ENCODE measurements at places on chromosomes 1 and 21.
A peak's percentile ranks its signal among the peaks of the same experiment; 100 is the strongest.

- peak; percentile 46 for DNase-seq
These were observed 82.4 kb downstream of the PBX1 start for GRCh38 chr1:164641353-164641730.

GRCh38 chr1:56135864-56136147 lies 443.6 kb downstream of the PLPP3 start:
- no peak for DNase-seq

GRCh38 chr21:32007456-32007855 lies 134.6 kb downstream of the HUNK start:
- peak; percentile 22 for DNase-seq

DNA sequence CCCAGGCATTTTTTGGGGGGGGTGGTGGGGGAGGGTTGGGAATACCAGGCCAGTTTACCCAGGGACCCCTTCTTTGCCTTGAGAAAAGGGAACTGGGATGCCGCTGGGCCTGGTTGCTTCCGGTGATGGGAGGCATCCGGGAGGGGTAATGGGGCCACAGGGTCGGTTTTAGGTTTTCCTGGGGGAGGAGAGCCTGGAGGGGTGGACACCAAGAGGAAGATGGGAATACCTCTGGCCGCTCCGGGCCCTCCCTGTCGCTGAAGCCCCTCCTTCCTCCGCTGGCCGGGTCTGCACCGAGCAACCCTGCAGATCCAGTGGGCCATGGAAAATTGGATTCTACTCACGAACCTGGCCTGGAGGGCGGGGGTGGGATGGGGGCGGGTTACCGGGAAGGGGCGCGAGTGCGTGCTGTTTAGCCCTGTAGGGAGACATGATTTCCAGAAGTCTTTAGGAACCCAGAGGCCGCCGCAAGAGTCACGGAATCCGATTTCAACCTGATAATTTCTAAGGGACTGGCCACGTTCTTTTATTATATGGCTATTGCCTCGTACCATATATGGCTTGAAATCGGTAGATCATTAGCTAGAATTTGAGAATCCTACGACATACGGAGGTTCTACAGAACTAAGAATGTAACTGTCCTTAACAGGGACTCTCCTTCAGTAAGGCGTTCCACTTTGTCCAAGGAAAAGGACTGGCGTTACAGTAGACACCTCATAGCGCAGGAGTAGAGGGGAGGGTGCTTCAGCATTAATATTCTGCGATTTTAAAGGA lies 749 bp downstream of the AKIRIN1 start:
- peak; percentile 57 for DNase-seq

DNA sequence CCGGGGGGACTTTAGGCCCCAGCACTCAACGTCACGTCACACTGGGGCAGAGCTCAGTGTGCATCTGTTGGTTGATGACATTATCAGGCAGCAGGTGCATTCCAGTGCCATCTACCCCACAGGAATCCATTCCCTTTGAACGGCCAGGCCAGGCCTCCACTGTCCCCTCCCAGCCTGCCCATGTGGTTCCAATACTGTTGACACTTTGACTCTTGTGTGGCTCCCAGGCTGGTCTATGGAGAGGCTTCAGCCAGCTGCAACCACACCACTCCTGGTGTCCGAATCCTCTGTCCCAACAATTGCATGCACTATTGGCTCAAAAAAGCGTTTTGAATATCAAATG lies 92.0 kb upstream of the SIM2 start:
- DNase-seq = no peak

DNA sequence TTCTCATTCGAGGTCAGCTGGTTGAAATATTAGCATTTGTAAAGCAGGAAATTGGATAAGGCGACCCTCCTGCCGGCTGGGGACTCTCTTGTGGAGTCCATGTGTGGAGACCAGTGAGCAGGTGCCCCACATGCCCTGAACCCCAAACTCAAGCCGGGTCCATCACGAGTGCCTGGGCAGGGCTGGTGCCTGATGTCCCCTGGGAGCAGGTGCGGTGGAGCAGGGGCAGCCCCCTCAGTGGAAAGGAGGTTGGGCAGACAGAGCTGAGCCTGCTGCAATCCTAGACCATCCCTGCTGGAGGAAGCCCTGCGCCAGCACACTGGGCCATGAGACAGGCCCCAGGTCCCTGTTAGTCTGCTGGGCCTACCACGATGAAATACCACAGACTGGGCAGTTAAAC lies 395.6 kb downstream of the NPHP4 start:
- no peak for DNase-seq

DNA sequence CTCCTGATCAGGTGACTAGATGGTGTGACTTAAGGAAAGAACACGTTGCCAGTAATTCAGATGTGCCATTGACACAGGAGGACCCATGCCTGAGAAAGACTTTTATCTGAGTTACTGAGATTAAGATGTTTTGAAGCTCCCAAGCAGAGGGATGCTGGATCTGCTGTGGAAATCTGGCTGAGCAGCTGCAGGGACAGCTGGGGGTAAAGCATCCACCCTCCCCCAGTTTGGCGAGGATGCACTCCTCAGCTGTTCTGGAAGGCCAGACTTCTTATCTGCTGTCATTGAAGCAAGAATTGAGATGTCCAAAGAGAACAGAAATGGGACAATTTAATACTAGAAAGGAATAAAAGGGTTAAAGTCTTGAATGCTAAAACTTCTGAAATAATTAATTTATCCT lies 25.7 kb downstream of the TTC3 start:
- no peak for DNase-seq

- DNase-seq = no peak
These were observed 2.6 kb downstream of the IFNAR1 start for GRCh38 chr21:33327326-33327725.

DNA sequence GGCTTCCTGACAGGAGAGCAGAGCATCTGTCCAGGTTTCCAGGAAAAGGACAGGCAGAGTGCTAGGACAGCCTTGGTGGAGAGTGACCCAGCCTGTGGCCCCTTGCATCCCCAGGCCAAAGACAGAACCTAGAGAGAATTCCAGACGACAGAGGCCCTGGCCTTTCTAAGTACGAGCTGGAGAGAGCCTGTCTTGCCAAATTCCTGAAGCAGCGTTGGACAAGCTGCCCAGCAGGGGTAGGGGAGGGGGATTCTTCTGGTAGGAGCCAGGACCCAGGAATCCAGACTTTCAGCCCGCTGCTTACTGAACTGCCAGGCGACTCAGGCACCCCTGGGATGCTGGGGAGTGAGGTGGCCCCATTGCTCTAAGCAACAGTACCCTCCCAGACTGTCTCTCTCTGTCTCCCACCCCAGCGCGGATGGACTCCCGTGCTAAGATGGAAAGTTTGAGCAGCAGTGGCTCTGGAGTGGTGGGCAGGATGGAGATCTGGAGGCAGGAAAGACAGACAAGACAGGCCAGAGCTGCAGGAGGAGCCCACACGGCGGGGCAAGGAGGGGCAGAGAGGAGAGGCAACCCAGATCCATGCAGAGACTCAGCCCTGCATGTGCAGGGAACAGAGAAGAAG lies 8.8 kb upstream of the PEAR1 start:
- no peak for DNase-seq

- peak; percentile 32 for DNase-seq
These were observed 78.8 kb downstream of the GPR161 start for GRCh38 chr1:168057921-168058320.

DNA sequence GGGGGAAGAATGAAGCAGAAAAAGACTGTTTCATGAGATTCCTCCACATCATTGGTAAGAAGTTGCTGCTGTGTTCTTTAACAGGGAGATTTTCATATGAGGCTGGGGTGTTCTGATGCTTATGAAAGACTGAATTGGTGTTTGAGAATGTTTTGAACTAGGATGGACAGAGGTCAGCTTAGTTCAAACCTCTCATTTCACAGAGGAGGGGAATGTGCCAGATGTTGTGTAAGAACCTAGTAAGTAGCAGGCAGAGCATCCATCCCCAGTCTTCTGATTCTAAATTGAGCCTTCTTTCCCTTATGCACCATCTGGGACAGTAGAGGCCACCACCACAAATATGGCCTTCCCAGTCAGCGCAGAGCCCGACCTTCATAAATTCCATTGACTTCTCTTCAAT lies 43.7 kb downstream of the SAMD13 start:
- DNase-seq = no peak

DNA sequence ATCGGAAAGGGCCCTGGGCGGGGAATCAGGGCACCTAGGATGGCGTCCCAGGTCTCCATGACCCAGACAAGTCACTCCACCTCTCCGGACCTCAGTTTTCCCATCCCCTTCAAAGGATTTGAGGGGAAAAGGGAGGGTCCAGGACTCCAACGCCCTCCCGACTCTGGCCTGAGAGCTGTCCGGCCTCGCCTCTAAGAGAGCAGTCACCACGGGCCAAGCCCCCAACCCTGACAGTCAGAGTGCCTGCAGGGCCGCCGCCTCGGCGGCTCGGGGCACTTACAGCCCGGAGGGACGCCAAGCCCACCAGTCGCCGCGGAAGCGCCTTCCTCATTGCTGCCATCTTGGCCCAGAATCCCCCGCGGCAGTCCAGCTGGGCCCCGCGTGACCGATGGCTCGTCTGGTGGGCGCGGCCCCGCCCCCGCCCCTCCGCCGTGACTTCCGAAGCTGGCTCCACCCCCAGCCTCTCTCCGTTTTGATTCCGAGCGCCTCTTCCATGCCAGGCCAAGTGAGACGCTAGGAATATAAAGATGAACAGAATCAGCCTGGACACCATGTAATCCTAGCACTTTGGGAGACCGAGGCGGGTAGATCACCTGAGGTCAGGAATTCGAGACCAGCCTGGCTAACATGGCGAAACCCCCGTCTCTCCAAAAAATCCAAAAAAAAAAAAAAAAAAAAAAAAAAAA lies at the start of gene HMGCL:
Gene HMGCL (minus strand): TSS at position 354 of the 686 bp plus-strand sequence. CDS start 14 bp downstream, at position 340.
- peak; percentile 91 for DNase-seq

DNA sequence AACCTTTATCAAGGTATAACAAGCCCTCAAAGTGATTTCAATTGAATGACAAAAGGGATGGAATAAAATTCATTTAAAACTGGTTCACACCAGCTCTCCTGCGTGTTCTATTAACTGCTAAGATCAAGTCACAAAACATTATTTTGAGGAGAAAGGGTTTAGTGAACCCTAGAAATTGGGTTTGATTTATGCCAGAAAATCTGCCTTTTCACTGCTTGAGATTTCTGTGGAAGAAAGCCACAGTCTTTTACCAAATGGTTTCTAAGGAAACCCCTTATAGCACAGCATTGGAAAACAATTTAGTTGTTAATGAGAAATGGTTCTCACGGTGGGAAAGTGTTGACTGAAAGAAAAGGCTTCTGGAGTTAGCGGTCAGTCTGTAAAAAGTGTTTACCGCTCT lies 43.6 kb upstream of the DPH5 start:
- no peak for DNase-seq

GRCh38 chr1:20666146-20666545 lies 5.0 kb upstream of the DDOST start:
- no peak for DNase-seq

- no peak for DNase-seq
These were observed 39.3 kb downstream of the HMGB4 start for GRCh38 chr1:33903210-33903589.

GRCh38 chr1:21724098-21724497 lies 54.9 kb upstream of the RAP1GAP start:
- no peak for DNase-seq

GRCh38 chr1:13922466-13923110 lies 222.6 kb downstream of the PRDM2 start:
- DNase-seq = no peak

DNA sequence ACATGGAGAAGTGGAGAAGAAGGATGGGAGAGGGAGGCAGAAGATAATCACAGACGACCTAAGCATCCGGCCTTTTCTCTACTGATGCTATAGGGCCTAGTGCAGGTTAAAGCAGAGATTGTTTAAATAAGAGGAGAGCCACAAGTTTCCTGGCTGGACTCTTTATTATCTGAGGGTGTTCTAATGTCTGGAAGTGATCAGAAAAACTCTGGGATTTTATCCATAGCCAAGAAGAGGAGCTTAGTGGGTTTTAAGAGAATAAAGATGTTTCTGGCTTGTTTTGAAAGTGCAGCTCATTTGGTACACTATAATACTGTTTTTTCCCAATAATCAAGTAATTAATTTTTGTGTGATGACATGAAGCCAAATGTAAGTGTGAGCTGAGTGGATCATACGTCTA lies 419.0 kb downstream of the PTBP2 start:
- DNase-seq = no peak

DNA sequence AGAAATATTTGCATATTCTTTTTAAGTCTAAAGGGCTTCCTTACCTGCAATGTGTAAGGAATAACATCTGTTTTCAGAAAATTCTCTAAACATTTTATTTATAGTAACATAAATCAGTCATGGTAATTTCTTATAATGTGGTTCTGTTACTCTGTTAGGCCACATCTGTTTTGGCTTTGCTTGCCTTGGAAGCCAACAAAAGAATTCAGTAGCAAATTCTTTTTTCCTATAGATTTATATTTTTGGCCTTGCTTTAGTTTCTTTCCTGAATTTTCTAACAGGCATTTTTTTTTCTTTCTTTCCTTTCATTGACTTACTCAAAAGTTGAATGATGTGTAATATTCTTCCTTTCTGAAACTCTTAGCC lies 72.2 kb downstream of the OSBPL9 start:
- DNase-seq = no peak

GRCh38 chr1:71157715-71158114 lies 76.9 kb upstream of the ZRANB2 start:
- DNase-seq = no peak

DNA sequence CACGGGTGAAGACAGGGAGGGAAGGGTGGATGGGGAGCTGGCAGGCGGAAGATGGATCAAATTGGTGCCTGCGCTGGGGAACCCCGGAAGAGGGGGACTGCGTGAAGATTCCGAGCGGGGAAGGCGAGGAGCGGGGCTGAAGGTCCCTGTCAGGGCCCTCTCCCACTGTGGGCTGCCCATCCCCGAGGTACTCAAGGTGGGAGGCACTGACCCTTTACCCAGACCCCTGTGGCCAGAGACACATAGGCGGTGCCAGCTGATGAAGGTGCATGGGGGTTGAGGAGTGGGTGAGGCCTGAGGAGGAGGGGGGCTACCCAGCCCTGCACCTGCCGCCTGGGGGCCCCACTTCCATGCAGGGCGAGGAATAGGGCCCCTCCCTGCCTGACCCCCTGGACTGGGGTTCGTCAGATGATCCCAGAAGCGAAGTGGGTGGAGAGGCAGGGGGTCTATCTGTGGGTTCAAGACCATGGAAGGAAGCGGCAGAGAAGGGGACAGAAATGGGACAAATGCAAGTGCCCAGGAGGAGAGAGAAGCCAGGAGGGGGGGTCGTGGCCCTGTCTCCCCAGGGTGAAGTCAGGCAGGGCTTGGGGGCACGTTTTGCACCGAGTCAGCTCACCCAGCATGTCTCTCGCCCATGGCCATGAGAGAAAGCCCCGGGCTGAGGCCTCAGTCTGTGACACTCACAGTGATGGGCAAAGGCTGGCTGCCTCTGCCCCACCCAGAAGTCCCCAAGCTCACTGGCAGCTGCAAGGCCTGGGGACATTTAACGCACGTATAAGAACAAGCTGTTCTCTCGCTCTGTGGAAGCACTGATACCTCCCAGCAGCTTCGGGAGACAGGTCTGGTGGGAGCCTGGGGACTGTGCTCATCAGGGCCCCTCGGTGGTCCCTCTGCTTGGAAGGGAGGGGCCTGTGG lies 7.0 kb upstream of the MMEL1 start:
- no peak for DNase-seq

DNA sequence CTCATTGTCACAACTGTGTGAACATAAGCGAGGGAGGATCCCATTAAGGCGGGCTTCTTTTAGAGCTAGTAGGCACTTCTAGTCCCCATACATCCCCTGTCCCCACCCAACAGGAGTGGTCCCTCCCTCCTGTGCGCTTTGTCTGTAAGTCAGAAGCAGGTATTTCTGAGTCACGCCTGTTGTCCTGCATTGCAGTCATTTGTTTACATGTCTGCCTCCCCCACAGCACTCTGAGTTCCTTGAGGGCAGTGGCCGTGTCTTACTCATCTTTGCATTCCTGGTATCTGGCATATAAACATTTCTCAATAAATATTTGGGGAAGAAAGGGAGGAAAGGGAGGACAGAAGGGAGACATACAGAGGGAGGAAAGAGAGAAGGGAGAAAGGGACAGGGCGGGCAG lies 40.3 kb downstream of the PLEKHA6 start:
- peak; percentile 94 for DNase-seq

Data from EL (cell line).